ENCODE measurements at places on chromosomes 6 and 20.

GRCh38 chr20:20614391-20614790, 98.1 kb downstream of the RALGAPA2 start:
- DNase-seq: no peak

DNA sequence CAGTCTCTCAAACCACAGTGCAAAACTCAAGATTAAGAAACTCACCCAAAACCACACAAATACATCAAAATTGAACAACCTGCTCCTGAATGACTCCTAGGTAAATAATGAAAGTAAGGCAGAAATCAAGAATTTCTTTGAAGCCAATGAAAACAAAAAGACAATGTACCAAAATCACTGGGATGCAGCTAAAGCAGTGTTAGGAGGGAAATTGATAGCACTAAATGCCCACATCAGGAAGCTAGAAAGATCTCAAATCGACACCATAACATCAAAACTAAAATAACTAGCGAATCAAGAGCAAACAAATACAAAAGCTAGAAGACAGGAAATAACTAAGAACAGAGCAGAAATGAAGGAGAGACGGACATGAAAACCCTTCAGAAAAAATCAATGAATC, 70.5 kb downstream of the TBC1D32 start:
- no peak for DNase-seq

GRCh38 chr6:41646026-41646795, 7.9 kb downstream of the MDFI start:
- DNase-seq: no peak

DNA sequence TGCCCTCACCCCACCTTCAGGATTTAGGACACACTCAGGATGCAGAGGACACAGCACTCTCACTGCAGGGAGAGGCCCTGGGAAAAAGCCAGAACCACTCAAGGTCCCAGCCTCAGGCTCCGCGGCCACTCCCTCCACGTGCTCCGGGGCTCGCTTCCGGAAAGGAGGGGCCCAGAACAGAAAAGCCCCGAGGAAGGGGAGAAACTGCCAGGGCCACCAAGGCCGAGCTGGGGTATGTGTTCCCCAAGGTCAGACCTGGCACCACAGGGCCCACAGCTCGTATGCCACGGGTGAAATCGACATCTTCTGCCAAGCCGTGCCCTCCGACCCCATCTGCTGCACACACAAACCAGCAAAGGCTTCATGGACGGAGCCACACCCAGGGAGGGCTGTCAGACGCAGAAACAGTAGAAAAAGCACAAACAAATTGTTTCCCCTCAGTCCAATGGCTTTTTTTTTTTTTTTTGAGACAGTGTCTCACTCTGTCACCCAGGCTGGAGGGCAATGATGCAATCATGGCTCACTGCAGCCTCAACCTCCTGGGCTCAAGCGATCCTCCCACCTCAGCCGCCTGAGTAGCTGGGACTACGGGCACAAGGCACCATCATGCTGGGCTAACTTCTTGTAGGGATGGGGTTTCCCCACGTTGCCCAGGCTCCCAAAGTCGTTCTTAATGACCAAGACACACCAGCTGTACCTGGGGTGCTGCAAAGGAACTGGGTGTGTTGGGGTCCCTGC, 33.4 kb downstream of the SLC2A4RG start:
- DNase-seq: no peak

DNA sequence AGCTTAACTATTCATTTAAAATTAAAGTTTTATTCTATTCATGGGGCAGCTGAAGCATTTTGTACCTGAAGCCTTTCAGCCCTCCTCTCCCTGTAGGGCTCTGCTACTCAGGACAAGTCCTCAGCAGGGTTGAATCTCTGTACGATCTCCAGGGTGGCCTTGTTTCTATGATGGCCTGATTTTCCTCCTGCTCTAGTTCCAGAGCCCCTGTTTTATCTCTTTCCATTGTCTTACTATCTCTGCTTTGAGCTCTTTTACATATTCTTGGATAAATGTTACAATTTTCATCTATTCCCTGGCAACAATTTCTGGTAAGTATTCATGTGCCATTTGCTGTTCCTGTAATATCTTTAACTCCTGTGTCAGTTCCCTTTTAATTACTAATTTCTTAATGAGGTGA, 19.8 kb upstream of the MYL9 start:
- no peak for DNase-seq
